ENCODE measurements at places on chromosomes 6 and 20.

DNA sequence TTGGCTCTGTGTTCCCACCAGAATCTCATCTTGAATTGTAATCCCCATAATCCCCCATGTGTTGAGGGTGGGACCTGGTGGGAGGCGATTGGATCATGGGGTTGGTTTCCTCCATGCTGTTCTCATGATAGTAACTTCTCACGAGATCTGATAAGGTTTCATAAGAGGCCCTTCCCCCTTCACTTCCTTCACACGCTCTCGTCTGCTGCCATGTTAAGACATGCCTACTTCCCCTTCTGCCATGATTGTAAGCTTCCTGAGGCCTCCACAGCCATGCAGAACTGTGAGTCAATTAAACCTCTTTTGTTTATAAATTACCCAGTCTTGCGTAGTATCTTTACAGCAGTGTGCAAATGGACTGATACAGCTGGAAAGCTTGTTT is 90.0 kb downstream of the ELOVL5 start:
- peaks cover 11% of the 10 kb centered on the region for H3K4me1 ChIP-seq
- H3K36me3 ChIP-seq, result peaks cover 62% of the 10 kb centered on the region
- no peak for DNase-seq
- no peak overlapping the region for H3K4me3 ChIP-seq
- no peak overlapping the region for H3K27ac ChIP-seq
- no peaks in the 10 kb centered on the region for H3K27me3 ChIP-seq

DNA sequence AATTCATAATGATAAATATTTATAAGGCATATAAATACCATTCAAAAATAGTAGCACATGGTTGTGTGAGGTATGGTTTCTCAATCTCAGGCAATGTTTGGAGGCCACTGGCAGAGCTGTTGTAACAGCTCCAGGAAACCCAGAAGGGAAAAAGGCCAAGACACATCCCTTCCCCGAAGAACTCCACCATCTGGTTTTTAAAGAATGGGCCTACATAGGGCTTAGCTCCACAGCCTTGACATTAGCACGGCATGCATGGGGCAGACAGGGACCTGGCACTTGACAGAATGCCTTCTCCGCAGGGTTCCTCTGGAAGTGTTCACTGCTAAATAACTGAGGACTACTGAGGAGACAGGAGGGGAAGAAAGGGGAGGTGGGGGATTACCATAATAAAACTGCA is 16.1 kb upstream of the FOXO3 start:
- no peaks in the 10 kb centered on the region for H3K36me3 ChIP-seq
- H3K4me1 ChIP-seq, result peaks cover 5% of the 10 kb centered on the region
- no peak overlapping the region for H3K27ac ChIP-seq
- peaks cover 13% of the 10 kb centered on the region for H3K27me3 ChIP-seq
- DNase-seq, result no peak
- H3K4me3 ChIP-seq, result no peak overlapping the region

DNA sequence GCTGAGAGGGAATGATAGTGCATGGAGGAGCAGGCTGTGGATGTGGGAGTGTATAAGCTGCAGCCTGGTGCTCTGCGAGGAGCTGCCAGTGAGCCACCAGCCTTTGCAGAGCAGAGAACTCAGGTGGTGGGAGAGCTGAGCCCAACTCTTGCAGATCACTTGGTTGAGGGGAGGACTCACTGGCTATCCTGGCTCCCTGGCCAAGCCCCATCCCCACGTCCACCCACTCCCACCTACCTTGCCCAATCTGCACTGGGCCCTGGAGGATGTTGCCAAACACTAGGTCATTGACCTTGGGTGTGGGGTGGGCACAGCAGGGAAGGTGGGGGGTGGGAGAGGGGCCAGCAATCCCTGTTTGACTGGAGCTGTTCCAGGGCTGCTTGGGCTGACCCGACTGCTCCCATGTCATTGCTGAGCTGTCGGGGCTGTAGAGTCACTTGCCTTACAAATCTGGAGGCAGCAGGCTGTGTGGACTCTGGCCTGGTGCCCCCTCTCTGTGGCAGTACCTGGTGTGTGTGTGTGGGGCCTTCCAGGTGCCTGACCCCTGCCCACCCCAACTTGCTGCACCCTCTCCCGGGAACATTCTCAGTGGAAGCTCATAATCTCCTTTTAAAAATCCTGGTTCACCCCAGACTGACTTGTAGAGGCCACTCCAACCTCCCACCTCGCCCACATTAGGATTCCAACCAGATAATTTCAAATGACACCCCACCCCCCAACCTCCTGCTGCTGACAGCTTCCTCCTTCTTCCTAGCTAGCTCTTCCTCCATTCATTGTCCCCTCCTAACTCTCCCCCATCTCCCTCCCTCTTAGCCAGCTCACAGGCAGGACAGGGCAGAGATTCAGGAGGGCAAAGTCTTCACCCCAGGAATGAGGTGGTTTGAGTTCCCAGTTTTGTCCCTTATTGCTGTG is 162.3 kb downstream of the MRPL14 start:
- H3K36me3 ChIP-seq, result no peaks in the 10 kb centered on the region
- no peak for DNase-seq
- H3K4me3 ChIP-seq, result no peak overlapping the region
- H3K4me1 ChIP-seq, result peaks cover 6% of the 10 kb centered on the region
- peaks cover 22% of the 10 kb centered on the region for H3K27me3 ChIP-seq

GRCh38 chr6:36769183-36769675 is 70.0 kb downstream of the CPNE5 start:
- peaks cover 59% of the 10 kb centered on the region for H3K4me1 ChIP-seq
- DNase-seq, result no peak
- H3K27ac ChIP-seq, result peak overlapping the region; percentile 32

GRCh38 chr6:33298773-33299236 is at the start of gene RGL2:
TSS of gene RGL2 (minus strand) at chr6:33298942. CDS start at chr6:33298610, 332 bp downstream.
- H3K36me3 ChIP-seq, result peaks cover 4% of the 10 kb centered on the region
- peak within 1 kb of the TSS; percentile 100 for H3K27ac ChIP-seq
- H3K4me1 ChIP-seq, result peaks cover 43% of the 10 kb centered on the region
- peak; percentile 52 for DNase-seq
- H3K27me3 ChIP-seq, result peaks cover 3% of the 10 kb centered on the region
- H3K4me3 ChIP-seq, result peak within 1 kb of the TSS; percentile 98

DNA sequence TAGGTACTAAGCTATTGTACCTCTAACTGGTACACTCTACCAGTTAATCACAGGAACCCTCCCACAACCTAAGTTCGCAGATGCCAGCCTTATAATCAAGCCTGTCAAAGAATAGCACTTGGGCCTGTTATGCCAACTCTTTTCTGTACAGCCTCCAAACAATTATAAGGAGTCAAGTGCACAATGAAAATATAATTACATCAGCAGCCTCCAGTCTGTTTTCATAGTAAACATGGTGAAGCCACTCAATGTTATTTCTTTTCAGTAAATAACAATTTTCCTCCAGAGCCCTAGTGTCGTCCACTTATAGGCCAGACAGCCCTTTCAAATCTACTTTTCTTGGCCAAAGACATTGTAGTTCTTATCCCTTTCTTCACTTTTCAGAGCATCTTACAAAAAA is 82.7 kb upstream of the CARMIL1 start:
- H3K4me1 ChIP-seq, result peaks cover 18% of the 10 kb centered on the region
- peaks cover 5% of the 10 kb centered on the region for H3K27me3 ChIP-seq
- no peak for DNase-seq
- no peak overlapping the region for H3K27ac ChIP-seq

DNA sequence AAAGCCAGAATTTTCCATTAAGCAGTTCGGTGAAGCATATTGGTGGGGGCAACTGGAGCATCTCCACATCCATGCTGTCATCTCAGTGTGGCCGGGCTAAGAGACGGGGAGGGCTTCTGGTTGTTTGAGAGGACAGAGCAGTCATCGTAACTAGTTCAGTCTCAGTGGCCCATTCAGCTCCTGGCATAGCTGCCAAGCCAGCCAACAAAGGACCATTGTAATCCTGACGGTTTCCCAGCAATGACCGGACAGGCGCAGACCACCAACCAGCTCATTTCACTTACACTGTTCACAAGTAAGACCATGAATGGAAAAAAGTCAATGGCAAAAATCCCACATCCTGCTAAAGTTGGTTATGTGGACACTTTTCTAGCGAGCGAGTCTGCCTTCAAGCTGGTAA is 14.9 kb upstream of the HDDC2 start:
- no peaks in the 10 kb centered on the region for H3K27me3 ChIP-seq
- no peak for DNase-seq
- peaks cover 17% of the 10 kb centered on the region for H3K4me1 ChIP-seq

DNA sequence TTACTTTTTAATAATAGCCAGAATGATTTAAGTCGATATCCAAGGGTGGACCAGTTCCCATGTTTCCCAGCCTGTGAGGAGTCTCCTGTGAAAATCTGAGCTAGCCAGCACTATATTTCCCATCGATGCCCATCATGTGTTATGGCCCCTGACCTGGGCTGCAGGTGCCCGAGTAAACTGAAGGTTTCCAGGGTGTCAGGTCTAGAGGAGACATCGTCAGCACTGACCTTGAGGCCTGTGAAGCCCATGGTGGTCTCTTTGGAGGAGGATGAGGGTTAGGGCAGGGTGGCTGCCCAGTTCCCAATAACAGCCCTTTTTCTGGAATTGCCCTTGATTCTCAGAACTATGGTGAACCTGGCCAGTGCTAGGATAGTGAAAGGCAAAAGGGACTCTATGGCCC is 63.0 kb upstream of the TOP1 start:
- H3K4me1 ChIP-seq, result peaks cover 19% of the 10 kb centered on the region
- H3K4me3 ChIP-seq, result no peak overlapping the region
- no peaks in the 10 kb centered on the region for H3K36me3 ChIP-seq
- peaks cover 19% of the 10 kb centered on the region for H3K27me3 ChIP-seq
- no peak overlapping the region for H3K27ac ChIP-seq
- DNase-seq, result no peak

DNA sequence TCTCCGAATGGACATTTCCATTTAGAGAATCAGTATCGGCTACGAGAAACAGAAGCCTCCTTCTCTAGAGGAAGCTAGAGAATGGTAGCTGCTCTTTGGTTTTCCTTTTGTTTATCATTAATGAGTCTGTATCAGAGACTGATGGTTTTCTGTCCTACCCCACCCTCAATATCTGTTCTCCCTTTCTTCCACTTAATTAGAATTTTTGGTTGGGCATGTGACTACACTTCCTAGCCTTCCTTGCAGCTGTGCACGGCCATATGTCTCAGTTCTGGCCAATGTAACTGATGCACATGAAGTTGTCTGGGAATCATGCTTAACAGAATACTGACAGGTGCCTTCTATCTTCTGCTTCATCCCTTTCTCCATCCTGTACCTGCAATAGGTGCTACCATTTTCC is 19.0 kb downstream of the RNF24 start:
- H3K27ac ChIP-seq, result no peak overlapping the region
- no peak for DNase-seq
- no peak overlapping the region for H3K4me3 ChIP-seq
- peaks cover 13% of the 10 kb centered on the region for H3K4me1 ChIP-seq
- H3K27me3 ChIP-seq, result peaks cover 3% of the 10 kb centered on the region

DNA sequence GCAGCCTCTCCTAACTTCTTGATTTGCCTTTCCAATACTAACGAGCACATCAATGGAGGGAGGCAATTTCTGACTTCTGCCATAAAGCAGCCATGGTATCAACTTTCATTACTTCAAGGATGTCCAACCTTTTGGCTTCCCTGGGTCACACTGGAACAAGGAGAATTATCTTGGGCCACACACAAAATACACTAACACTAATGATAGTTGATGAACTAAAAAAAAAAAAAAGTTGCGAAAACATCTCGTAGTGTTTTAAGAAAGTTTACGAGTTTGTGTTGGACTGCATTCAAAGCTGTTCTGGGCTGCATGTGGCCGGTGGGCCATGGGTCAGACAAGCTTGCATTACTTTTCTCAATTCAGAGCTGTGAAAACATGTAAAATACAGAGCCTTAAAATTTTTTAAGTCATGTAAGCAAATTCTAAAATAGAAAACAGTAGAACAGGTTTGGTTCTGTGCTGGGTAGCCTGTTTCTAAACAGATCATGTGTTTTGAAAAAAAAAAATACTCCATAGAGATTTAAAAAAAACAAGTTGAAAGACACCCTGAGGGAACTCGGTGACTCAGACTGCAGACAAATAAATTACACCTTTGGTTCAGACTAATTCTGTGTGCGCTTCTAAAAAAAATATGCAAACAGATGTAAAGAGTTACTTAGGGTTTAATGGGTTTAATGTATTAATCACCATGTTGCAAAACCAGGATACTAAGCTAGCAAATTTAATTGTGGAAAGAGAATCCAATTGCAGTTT is 43.6 kb upstream of the SLC22A23 start:
- no peak for DNase-seq
- peaks cover 57% of the 10 kb centered on the region for H3K4me1 ChIP-seq
- peak overlapping the region; percentile 15 for H3K4me3 ChIP-seq

DNA sequence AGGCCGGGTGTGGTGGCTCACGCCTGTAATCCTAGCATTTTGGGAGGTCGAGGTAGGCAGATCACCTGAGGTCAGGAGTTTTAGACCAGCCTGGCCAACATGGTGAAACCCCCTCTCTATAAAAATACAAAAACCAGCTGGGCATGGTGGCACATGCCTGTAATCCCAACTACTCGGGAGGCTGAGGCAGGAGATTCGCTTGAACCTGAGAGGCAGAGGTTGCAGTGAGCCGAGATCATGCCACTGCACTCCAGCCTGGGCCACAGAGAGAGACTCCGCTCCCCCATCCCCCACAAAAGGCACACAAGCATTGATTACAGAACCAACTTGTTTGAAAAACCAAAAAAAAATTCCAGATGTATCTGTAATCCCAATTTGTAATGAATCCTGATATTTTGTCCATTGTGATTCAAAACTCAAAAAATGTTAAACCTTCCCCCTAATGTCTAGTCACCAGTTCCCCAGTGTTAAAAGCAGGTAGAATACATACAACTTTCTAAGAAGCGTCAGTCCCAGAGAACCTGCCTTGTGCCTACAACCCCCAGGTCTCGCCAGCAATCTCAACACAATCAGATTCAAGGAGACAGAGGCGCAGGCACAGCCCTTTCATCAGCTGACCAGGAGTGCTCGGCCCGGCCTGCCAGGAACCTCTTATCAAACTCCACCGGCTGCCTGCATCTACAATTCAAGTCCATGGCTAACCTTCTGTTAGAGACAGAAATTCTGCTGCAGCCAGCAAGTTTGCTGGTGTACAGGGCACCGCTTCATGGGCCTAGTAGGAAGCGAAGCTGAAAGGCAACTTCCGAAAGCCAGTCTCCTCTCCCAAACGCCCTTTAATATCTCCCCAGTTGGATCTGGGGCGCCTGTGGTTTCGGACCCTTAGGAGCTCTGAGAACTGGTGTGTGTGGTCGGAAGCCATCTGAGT is 2.1 kb downstream of the EZR start:
- H3K4me3 ChIP-seq, result peak overlapping the region; percentile 97
- H3K27ac ChIP-seq, result no peak overlapping the region
- peak; percentile 25 for DNase-seq

DNA sequence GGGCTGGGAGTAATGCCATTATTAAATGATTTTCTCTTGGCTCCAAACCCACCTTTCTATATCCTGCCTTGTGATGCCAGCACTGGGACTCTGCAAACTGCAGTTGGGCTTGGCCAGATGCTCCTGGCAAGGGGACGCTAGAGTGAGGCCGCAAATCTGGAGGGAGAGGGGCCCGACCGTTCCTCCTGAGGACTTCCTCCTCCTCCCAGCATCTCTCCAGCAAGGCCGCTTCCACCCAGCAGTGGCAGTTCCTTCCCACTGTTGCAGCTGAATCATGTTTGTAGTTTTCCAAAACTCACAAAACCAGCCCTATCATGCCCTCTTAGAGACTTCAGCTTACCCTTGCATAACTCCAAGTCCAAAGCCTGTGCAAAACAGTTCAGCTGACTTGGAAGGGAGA is 244.4 kb downstream of the FOXA2 start:
- H3K27me3 ChIP-seq, result peaks cover 38% of the 10 kb centered on the region
- H3K4me3 ChIP-seq, result no peak overlapping the region
- peaks cover 7% of the 10 kb centered on the region for H3K4me1 ChIP-seq
- no peak for DNase-seq

- H3K4me1 ChIP-seq, result peaks cover 42% of the 10 kb centered on the region
- DNase-seq, result no peak
- H3K27me3 ChIP-seq, result peaks cover 11% of the 10 kb centered on the region
These were observed 4.9 kb upstream of the FAM83C start for GRCh38 chr20:35297155-35297554.

Data from nephron progenitor cell (in vitro differentiated cells).